ENCODE measurements at places on chromosomes 1 and 21.

DNA sequence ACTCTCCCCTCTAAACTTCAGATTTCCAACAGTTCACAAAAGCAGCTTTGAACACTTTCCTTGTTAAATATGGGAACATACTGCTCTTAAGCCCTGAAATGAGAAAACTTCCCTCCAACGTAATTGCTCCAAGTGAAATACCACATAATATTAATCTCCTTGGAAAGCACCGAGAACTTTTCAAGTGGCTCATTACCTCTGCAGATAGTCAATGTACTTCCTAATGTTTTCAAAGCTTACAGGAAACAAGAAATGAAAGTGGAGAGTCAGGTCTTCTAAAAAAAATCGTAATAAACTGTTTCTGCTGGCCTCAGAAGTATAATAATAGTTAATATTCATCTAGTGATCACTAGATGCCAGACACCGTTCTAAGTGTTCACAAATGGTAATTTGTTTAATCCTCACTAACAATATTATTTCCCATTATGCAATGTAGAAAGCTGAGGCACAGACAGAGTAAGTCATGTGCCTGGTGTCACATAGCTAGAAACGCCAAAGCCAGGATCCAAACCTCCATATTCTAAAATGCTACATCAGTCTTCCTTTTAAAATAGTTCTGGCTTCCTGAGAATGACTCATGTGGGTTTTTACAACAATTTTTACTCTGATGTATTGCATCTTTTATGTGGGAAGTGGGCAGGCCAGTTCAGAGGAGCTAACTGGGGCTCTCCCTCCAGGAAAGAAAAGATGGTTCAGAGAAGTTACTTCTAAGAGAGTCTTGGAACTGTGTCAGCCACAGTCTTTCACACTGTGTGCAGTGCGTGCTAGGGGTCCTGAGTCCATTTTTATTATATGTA is 177.2 kb downstream of the PLPPR4 start:
- DNase-seq, result peak; percentile 48

DNA sequence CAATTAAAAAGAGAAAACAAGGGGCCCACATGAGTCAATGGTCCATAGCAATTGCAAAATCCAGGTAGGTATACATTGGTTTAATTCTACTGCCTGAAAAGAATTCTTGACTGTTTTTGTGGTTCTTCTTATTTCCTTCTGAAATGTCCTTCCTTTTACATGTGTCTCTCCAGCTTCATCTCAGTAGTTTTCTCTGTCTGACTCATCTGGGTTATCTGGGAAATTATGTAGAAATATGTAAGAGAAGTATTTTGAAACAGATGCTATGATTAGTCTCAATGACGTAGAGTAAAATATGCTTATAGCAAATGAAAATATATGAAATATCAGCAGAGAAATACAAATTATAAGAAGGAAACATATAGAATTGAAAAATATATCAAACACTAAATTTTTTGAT is 953.2 kb downstream of the BRINP3 start:
- DNase-seq, result no peak

- DNase-seq, result peak; percentile 13
Observed at GRCh38 chr1:93446837-93447451, 974 bp upstream of the FNBP1L start.

GRCh38 chr21:27070861-27071670 is 104.2 kb upstream of the ADAMTS5 start:
- DNase-seq, result no peak

DNA sequence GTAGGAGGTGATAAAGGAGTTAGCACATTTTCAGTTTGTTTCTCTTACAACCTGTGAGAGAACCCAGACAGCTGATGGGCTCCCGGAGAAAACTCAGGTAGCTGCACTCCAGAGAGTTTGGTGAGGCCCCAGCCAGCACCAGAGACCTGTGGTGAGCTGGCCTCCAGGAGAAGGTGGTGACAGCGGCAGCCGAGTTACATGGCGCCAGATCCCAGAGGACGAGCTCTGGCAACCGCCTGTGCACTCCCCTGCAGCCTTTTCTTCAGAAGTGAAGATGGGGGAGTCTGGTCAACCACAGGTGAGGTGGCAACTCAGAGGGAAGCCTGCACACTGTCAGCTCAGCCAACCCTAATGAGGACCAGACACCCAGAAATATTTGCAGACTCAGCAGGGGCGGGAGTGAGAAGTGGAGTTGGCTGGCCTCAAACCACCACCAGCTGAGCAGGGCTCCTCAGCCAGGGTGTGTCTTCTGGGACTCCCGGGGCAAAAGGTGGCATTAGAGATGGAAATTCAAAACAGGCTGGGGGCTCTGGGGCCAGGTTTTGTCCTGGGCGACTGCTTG is 209.7 kb downstream of the SETD4 start:
- peak; percentile 43 for DNase-seq

DNA sequence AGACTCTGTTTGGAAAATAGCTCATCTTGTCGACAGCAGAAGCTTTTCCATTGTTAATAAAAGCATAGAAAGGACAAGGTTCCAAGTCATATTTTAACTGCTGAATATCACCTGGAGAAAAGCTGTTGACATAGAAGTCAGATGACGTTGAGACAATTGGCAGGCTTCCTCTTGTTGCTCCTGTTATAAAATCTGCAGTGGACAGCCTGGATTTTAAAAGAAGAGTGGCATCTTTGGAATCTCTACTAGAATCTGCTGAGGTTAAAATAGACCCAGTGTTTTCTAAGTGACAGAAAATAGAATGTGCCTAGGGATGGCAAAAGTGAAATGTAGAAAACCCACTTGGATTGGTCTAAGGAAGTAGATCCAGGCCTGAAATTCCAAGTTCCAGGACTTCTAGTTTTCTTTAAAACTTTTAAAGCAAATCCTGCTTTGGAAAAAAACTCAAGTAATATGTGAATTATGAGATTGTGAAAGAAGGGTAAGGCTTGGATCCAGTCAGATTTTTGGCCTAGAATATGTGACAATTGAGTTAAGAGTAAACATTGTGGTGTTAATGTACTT is 53.6 kb upstream of the NEXN start:
- peak; percentile 85 for DNase-seq

GRCh38 chr1:41876576-41877445 is 41.9 kb downstream of the HIVEP3 start:
- no peak for DNase-seq

GRCh38 chr1:201190005-201190404 is 619 bp upstream of the IGFN1 start:
- no peak for DNase-seq

GRCh38 chr1:110339407-110340206 is 430 bp downstream of the RBM15 start:
- DNase-seq, result peak; percentile 71

- DNase-seq, result no peak
Observed at GRCh38 chr1:5493851-5494311, 498.3 kb downstream of the NPHP4 start.

DNA sequence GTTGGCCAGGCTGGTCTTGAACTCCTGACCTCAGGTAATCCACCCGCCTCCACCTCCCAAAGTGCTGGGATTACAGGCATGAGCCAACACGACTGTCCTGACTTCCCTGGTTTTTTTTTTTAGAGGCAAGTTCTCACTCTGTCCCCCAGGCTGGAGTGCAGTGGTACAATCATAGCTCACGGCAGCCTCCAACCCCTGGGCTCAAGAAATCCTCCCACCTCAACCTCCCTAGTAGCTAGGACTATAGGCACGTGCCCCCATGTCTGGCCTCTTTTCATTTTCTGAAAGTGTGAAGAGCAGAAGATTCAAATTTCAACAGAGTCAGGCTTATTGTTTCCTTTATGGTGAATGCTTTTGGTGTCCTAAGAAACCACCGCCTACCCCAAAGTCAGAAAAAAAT is 21.7 kb upstream of the SOX13 start:
- no peak for DNase-seq

- DNase-seq, result no peak
Observed at GRCh38 chr1:172658871-172659453, at the start of gene FASLG. Gene FASLG (plus strand): TSS chr1:172659103. CDS start chr1:172659202, 99 bp downstream.

DNA sequence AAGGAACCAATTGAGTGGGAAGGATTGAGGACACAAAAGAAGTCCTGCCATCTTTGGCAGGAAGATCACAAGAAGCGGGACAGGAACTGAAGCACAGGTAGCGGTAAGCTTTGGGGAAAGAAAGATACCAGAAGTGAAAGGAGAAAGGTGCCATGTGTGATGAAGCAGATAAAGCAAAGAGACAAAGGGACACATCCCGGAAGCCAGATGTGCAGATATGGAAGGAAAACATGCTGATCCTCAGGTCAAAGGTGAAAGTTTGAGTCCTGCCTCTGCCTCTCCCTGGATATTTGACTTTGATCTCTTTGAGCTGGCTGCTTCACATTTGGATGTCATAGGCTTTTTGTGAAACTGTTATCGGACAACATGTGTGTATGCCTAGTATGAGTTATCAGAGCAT is 34.0 kb downstream of the ACP6 start:
- DNase-seq, result no peak

DNA sequence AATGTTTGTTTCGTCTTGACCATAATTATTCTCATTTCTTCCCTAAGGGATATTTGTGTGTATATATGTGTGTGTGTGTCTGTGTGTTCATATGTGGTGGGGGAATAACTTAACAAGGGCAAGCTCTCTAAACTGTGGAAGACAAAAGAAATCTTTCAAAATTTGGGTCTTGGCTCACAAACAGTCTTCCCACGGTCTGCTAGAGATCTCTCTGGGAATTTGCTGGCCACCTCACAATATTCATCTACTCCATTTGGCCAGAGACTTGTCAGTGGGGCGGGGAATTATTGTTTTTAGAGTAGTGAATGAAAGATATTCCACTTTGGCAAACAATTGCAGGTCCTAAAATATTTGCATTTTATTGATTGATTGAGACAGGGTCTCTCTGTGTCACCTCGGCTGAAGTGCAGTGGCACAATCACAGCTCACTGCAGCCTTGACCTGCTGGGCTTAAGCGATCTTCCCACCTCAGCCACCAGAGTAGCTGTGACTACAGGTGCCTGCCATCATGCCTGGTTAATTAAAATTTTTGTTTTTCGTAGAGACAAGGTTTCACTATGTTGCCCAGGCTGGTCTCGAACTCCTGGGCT is 8.0 kb upstream of the EIF2B3 start:
- DNase-seq, result no peak

DNA sequence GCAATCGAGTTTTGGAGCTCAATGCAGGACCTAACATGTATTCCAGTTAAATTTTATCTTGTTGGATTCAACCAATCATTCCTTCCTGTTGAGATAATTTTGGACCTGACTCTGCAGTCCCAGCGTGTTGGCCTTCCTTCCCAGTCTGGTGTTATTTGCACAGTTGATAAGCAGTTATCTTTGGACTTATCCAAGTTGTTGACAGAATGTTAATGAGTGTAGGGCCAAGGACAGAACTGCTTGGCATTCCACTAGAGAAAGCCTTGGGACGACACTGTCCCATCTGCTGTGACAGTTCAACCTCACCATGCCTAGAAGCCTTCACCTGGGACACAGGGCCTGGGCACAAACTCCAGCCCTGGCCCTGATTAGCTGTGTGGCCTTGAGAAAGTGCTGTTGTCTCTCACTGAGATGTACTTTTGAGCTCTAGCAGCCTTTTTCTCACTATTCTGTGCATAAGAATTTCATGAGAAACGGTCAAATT is 104.1 kb upstream of the SLC25A33 start:
- no peak for DNase-seq

- peak; percentile 34 for DNase-seq
Observed at GRCh38 chr1:34113887-34114286, 51.1 kb downstream of the CSMD2 start.

GRCh38 chr1:215082532-215083382 is at the start of gene KCNK2:
Gene KCNK2 (plus strand): TSS chr1:215082737. CDS start chr1:215083386, 649 bp downstream.
- DNase-seq, result peak; percentile 56

GRCh38 chr1:241990040-241990439 is 8.9 kb downstream of the MAP1LC3C start:
- peak; percentile 99 for DNase-seq

DNA sequence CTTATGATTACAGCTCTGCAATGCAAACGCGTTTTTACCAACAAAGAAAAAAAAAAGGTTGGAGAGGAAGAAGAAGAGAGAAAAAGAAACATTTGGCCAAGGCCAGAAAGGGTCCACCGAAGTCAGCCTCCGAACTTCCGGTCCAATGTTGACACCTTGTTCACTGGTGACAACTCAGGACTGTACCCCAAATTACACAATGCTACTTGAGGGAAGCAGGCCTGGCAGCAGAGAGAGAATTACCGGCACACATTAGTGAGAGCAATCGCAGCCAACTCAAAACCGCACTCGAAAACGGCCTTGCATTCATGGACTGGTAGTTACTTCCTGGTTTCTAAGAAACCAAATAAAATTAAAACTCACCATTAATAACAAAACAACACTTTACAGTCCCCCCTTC is 652.5 kb downstream of the KIF26B start:
- DNase-seq, result no peak

DNA sequence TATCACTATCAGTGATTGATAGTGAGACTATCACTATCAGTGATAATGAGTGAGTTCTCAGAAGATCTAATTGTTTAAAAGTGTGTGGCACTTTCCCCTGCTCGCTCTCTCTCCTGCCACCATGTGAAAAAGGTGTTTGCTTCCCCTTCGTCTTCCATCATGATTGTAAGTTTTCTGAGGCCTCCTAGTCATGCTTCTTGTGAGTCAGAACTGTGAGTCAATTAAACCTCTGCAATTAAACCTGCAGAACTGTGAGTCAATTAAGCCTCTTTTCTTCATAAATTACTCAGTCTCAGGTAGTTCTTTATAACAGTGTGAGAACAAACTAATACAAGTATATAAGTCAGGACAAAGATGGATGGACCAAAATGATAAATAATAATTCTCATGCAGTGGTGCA is 7.0 kb upstream of the IL23R start:
- no peak for DNase-seq

- no peak for DNase-seq
Observed at GRCh38 chr1:18241891-18242290, 134.3 kb downstream of the IGSF21 start.

DNA sequence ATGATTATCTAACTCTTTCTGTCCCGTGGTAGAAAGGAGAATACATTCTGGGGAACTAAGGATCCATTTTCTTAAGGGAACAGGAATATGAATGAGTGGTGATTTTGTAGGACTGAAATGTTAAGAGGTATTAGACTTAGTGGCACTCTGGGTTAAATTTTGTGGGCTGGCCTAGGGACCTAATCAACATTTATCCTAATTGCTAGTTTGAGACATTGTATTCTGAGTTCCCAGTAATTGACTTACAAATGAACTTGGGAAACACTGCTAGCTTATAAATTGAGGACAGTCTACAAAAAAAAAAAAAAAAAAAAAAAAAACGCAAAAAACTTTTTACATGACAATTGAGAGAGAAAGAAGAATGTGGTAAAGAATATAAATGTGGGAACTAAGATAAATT is 136.6 kb upstream of the ZP4 start:
- DNase-seq, result no peak

DNA sequence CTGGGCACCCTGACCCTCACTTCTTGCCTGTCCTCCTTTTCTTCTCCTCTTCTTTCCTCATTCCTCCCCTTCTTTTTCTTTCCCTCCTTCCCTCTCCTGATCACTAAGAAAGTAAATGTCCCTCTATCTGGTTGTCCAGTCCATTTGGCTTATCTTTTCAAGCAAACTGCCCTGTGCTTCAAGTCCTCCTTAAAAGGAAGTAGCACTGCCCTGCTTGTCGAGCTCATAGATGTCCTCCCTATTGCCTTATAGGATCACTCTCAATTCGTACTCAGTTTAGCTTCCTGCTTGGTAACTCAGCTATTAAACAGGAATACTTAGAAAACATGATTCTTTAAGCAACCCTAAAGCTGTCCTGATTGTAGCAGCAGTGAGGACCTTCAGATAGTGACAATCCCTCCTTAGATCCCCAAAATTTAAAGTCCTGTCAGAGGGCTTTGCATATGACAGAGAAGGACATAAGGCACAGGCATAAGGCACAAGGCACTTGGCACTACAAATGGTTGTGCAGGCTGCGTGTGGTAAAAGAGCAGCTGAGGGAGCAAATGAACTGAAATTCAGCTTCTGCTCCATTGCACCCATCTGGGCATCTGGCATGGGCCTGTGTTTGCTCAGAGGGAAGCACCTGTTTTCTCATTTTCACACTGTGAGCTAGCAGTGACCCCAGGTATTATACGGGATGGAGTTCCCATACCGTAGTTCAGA is 26.1 kb upstream of the SLAMF6 start:
- DNase-seq, result no peak
